Heart left ventricle (tissue), 16 donors: ENCODE measurements at places on chromosomes 4 and X.

GRCh38 chr4:159363361-159363760 is 260.5 kb downstream of the RAPGEF2 start:
- no peak for DNase-seq

DNA sequence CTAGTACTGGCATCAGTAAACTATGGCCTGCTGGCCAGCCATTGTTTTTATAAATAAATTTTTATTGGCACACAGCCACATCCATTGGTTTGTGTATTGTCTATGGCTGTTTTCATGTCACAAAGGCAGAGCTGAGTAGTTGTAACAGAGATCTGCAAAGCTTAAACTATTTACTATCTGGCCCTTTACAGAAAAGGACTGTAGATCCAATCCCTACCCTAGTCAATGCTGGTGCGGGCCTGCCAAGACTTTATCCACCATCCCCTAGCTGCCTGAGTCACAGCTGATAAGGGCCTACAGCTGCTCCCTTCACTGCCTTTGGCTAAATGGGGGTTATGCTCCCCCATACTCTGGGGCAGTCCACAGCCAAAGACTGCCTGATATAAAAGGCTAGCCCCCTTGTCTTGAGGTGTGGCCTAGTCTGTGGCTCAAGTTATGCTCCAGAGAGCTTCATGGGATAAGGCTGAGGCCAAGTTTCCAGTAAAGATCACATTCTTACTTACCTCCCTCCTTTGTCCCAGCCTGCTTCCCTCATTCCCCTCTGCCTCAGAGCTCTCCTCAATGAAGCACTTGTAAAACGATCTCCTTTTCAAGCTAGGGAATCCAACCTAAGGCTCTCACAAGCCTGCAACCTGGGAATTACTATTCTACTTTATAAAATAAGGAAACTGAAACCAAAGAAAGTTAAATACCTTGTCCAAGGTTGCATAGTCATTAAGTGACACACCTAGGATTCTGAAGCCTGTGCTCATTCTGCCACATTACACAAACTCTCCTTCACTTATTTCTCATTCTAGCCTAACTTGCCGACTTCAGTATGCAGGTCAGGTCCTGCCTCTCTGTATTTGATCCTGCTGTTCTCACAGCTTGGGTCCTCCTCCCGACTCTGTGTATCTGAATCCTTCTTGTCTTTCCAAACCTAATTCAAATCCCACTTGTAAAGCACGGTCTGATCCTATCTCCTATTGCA is 20.7 kb downstream of the ACE2 start:
- peak; percentile 31 for DNase-seq

- DNase-seq: no peak
Observed at GRCh38 chr4:162241857-162242256, 78.1 kb upstream of the FSTL5 start.

DNA sequence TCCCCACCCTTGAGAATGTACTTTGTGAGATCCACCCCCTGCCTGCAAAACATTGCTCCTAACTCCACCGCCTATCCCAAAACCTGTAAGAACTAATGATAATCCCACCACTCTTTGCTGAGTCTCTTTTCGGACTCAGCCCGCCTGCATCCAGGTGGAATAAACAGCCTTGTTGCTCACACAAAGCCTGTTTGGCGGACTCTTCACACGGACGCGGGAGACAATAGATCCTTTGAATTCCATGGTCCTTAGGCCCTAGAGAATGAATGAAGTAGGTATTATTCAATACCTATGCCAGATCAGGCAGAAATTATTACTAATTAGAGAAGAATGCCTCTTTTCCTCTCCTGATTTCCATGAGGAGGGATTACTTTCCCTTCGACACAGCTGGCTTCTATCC is 101.0 kb downstream of the GPAT3 start:
- no peak for DNase-seq

- DNase-seq: no peak
Observed at GRCh38 chr4:80412322-80412721, 76.8 kb downstream of the CFAP299 start.

- no peak for DNase-seq
Observed at GRCh38 chr4:182922501-182923284, 5.5 kb upstream of the DCTD start.

DNA sequence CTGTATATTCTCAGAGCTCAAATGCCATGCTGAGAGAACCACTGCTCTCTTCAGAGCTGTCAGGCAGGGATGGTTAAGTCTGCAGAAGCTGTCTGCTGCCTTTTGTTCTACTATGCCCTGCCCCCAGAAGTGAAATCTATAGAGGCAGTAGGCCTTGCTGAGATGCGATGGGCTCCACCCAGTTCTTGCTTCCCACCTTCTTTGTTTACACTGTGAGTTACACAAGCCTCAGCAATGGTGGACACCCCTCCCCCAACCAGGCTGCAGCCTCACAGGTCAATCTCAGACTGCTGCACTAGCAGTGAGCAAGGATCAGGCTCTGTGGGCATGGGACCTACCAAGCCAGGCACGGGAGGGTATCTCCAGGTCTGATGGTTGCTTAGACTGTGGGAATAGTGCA is 271.6 kb downstream of the CENPC start:
- DNase-seq: no peak

DNA sequence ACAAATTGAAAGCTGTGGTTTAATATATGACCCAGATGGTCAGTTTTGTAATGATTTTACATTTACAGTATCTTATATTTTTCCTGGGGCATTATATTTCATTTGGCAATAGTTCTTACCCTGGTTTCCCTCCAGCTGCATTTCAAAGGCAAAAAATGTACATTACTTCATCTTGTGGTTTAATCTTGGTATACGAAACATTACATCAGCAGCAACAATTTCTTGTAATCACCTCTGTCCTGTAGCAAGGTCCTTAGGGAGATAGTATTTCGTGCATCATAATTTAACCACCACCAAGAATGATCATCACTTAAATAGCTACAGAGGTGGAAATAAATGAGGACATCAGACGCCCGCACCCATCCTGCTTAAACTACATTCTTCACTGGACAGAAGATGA is 48.8 kb downstream of the HS6ST2 start:
- no peak for DNase-seq

- DNase-seq: no peak
Observed at GRCh38 chrX:1507511-1508463, 29.2 kb downstream of the P2RY8 start.

- DNase-seq: no peak
Observed at GRCh38 chrX:115462406-115462805, 98.6 kb upstream of the PLS3 start.

- no peak for DNase-seq
Observed at GRCh38 chrX:38831949-38832348, 30.7 kb downstream of the MID1IP1 start.

DNA sequence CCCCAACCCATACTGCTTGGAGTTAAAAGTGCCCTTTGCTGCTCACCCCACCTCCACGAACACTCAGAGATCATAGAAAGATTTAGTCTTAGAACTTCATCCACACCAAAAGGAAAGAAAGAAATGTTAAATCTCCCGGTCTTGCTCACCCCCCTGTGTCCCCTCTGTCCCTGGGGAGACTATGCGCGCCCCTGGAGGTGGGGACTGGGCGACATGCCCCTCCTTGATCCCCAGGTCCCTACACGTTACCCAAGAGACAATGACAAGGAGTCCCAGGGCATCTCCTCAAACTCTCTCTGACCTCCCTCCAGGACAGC is 620 bp downstream of the ITM2A start:
- peak; percentile 20 for DNase-seq

DNA sequence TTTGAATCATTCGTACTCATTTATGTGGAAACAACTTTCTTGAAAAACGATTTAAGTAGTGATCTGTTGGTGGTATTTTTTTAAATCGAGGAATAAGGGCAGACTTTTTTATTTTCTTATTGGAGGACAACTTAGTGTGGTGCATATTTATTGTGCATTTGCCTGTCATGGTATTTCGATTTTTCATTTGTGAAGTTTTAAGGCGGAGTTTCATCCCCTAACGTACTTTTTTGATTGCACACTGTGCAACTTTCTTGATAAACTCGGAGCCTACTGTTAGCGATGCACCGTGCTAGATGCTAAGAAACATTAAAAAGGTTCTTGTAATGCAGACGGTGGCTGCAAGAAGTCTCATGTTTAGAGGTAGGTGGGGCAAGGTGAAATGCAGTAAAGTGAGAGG is 1.4 kb downstream of the ZFX start:
- no peak for DNase-seq

- DNase-seq: no peak
Observed at GRCh38 chr4:2245787-2246275, 3.9 kb upstream of the HAUS3 start.

DNA sequence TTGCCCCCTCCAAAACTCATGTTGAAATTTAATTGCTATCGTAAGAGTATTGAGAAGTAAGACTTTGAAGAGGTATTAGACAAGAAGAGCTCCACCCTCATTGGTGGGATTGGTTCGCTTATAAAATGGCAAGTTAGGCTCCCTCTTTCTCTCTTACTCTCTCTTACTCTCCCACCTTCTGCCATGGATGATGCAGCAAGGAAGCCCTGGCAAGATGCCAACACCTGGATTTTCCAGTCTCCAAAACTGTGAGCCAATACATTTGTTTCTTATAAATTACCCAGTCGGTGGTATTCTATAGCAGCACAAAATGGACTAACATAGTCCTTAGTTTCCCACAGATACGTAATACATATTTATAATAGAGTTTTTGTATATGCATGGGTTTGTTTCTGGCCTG is 119.4 kb downstream of the DDIT4L start:
- no peak for DNase-seq

- DNase-seq: no peak
Observed at GRCh38 chr4:44660396-44660795, 9.0 kb upstream of the YIPF7 start.

DNA sequence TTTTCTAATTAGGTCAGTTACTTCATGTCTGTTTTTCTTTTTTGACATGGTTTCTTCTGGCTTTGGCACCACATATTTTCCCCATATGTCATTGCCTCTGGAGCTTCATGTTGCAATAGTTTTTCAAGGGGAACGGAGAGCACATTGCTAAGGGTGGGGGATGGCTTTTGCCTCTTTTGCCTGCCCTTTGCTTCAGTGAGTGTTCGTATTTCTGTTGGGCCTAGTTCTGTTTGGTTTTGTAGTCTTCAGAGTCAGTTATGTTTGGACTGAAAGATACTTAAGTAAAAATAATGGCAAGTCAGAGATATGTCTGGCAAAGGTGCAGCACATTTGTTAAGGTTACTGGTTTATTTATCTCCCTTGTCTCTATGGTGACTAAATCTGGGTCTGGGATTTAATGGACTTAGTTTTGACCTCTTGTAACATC is 29.1 kb downstream of the FHL1 start:
- no peak for DNase-seq

- no peak for DNase-seq
Observed at GRCh38 chr4:3611778-3612177, 79.6 kb upstream of the LRPAP1 start.

GRCh38 chr4:187789078-187789477 is 206.5 kb upstream of the ZFP42 start:
- DNase-seq: no peak

DNA sequence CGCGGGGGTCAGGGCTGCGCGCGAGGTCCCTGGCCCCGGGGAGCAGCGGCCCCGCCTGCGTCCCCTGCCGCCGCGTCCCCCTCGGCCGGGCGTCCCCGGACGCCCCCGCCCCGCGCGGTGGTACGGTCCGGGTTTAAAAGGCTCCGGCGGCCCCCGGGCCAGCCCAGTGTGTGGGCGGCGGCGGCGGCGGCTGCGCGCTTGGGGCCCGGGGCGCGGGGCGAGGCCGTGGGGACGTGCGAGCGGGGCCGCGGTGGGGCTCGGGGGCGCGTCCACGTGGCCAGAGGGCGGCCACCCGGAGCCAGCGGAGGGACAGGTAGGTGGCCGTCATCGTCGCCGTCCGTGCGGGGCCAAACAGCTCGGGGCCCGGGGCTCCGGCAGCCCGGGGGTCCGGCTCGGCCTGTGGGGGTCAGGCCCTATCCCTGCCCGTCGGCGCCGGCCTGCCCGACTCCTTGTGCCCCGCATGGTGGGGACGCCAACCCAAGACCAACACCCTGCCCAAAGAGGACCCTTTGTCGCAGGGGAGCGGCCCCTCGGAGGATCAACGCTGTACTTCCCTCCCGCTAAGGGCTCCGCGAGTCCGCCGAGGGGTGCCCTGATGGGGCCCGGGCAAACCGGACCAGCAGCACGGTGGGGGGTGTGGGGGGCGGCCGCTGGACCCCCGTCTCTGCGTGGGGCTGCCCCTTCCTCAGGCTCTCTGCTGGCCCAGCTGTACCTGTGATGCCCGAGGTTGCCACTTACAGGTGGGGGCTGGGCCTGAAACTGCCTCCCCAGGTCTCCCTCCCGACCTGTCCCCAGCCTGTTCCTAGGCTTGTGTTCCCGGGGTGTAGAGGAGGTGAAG is at the start of gene PLXNA3:
Gene PLXNA3, plus strand, starts transcription at position 166 of the 838 bp plus-strand sequence. CDS start 1,903 bp downstream, outside the sequence.
- peak; percentile 36 for DNase-seq

- no peak for DNase-seq
Observed at GRCh38 chr4:139191373-139191772, 14.4 kb upstream of the ELF2 start.

- DNase-seq: no peak
Observed at GRCh38 chr4:164396439-164396838, 357.5 kb upstream of the SMIM31 start.

- no peak for DNase-seq
Observed at GRCh38 chrX:119990556-119991004, 47.0 kb upstream of the NKAP start.
